ENCODE measurements at places on chromosomes 2 and 18. TPM values are rescaled to one million over a fixed set of nuclear protein-coding genes. Genes with fewer than 3 reads are reported as not detected.

Gene ASAP2
- total RNA-seq = 22.1 TPM

Gene TP53I3
- 8.0 TPM for total RNA-seq

Gene ANKRD29
- total RNA-seq = 6.1 TPM

Gene ASXL3
- total RNA-seq = 3.6 TPM

Gene ABHD1
- not detected for total RNA-seq

Gene GNAL
- 24.1 TPM for total RNA-seq

Gene AUP1
- 133 TPM for total RNA-seq

Gene NTSR2
- total RNA-seq = not detected

Gene SERPINB10
- not detected for total RNA-seq

- peaks cover 10% of the 10 kb centered on the region for H3K4me1 ChIP-seq
- H3K36me3 ChIP-seq = no peaks in the 10 kb centered on the region
- no peak overlapping the region for H3K4me3 ChIP-seq
- H3K27ac ChIP-seq = no peak overlapping the region
- H3K27me3 ChIP-seq = no peaks in the 10 kb centered on the region
These were observed 95.1 kb downstream of the ASB1 start for GRCh38 chr2:238521870-238522269.

DNA sequence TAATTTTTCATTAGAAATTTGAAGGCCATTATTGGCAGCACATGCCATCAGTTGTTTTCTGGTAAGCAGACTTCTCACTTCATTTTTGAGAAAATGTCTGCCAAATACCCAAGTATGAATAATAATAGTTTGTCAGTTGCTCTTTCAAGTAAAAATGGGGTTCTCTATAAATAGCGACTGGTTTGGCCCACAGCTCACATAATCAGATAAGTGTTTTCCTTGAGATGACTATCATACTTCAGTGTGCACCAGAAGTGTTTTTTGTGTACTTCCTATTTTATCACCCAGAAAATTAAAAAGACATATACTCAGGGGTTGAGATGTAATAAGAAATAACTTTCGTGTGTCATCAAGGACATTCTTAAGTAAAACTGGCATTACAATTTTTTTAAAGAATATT is 147.1 kb downstream of the PHLPP1 start:
- no peak overlapping the region for H3K27ac ChIP-seq
- no peak for DNase-seq
- H3K4me1 ChIP-seq = no peaks in the 10 kb centered on the region
- no peaks in the 10 kb centered on the region for H3K27me3 ChIP-seq
- no peaks in the 10 kb centered on the region for H3K36me3 ChIP-seq

DNA sequence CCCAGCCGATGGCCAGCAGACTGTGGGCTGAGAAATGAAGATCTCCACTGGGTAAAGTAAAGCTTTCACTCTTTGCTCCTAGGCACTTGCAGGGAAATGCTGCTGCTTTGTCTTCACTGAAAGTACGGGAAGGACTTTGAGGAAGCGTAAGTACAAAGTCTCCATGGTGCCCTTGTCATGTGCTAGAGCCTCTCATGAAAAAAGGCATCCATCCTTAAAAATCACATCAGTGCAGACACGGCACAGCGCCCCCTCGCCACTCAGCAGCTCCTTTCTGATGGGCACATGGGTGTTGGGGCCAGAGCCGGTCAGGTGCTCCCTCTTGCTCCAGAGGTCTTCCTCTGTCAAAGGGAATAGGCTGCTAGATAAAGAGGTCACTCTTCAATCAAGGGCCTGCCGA is 109.0 kb upstream of the STPG4 start:
- H3K36me3 ChIP-seq = no peaks in the 10 kb centered on the region
- H3K27ac ChIP-seq = no peak overlapping the region
- H3K4me1 ChIP-seq = peaks cover 4% of the 10 kb centered on the region
- no peak overlapping the region for H3K4me3 ChIP-seq
- no peaks in the 10 kb centered on the region for H3K27me3 ChIP-seq
- no peak for DNase-seq

DNA sequence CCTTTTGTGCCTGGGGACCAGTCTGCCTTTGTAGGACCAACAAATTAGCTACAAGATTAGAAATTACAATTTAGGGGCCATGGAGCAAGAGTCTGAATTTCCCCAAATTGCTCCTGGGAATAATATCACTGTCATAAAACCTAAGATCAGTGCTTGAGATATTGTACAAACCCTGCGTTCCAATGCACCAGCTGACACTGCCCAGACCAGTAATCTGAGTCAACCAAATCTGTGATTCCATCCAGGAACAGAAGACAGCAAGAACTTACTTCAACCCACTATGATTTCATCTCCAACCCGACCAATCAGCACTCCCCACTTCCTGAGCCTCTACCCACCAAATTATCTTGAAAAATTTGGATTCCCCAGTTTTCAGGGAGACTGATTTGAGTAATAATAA is 1305.0 kb upstream of the NRXN1 start:
- no peak for DNase-seq
- no peak overlapping the region for H3K4me3 ChIP-seq
- H3K27ac ChIP-seq = no peak overlapping the region
- no peaks in the 10 kb centered on the region for H3K4me1 ChIP-seq

GRCh38 chr18:55731594-55732042 is 143.6 kb upstream of the TCF4 start:
- H3K36me3 ChIP-seq = no peaks in the 10 kb centered on the region
- H3K4me1 ChIP-seq = no peaks in the 10 kb centered on the region
- H3K27me3 ChIP-seq = no peaks in the 10 kb centered on the region
- H3K4me3 ChIP-seq = no peak overlapping the region

DNA sequence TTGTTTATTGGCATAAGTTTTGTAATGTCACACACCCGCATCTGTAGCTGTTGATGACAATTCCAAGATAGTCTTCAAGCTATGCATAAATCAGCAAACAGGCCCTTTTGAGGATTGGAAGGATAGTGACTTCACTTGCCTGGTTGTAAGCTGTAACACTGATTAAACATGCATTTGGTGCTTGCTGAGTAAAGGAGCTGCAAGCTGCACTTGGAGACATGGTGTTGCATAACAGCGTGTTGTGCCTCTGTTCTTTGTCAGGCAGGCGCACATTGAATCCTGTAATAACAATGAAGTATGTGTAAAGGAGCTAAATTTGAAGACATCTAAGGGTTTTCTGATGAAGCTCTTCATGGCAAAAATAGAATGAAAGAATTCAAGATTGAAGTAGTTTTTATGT is 68.7 kb upstream of the TTC27 start:
- no peaks in the 10 kb centered on the region for H3K27me3 ChIP-seq
- no peak overlapping the region for H3K4me3 ChIP-seq
- H3K4me1 ChIP-seq = peaks cover 13% of the 10 kb centered on the region
- peak; percentile 72 for DNase-seq

GRCh38 chr2:226308986-226309385 is 490.6 kb downstream of the IRS1 start:
- H3K36me3 ChIP-seq = no peaks in the 10 kb centered on the region
- H3K27me3 ChIP-seq = no peaks in the 10 kb centered on the region
- DNase-seq = no peak
- H3K4me3 ChIP-seq = no peak overlapping the region

- no peak for DNase-seq
- no peak overlapping the region for H3K27ac ChIP-seq
- H3K4me3 ChIP-seq = no peak overlapping the region
- peaks cover 20% of the 10 kb centered on the region for H3K4me1 ChIP-seq
These were observed 25.6 kb downstream of the COBLL1 start for GRCh38 chr2:164816046-164816445.

DNA sequence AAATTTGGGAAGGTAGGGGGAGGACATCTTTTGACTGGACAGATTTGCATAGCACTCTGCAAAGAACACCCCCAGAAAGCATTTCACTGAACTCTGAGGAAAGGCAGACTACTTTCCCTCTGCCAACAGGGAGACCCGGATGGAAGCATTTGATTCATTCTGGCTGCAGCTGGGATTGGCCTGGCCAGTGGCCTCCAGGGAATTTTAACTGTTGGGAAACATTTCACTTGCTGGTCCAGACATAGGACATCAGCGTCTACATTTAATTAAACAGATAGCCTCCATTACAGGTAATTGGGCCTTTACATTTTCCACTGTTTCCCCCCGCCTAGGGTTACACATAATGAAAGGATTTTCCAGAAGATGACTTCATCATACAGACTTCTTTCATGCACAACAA is 92.8 kb downstream of the MARCHF4 start:
- H3K4me3 ChIP-seq = no peak overlapping the region
- H3K4me1 ChIP-seq = peaks cover 16% of the 10 kb centered on the region
- H3K36me3 ChIP-seq = no peaks in the 10 kb centered on the region
- no peaks in the 10 kb centered on the region for H3K27me3 ChIP-seq
- DNase-seq = no peak

- no peaks in the 10 kb centered on the region for H3K36me3 ChIP-seq
- no peak overlapping the region for H3K27ac ChIP-seq
- no peaks in the 10 kb centered on the region for H3K27me3 ChIP-seq
- H3K4me1 ChIP-seq = no peaks in the 10 kb centered on the region
- no peak for DNase-seq
These were observed 101.2 kb upstream of the MAP4K4 start for GRCh38 chr2:101596333-101596732.

DNA sequence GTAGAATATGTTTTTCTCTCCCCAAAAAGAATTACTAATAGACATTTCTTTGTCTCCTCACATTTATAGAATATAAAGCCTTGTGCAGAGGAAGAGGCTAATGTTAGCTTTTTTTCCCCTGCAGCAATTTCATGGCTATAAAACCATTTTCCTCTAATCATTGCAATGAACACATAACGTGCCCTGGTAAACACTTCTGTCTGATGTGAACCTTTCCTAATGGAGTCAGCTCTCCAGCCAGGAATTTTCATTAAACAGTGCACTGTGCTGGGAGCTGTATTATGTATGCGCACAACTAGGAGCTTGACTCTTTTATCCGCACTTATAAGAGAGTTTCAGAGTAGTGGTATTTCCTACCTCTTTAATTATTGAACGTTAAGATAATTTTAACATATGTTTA is 63.9 kb upstream of the SPATS2L start:
- no peaks in the 10 kb centered on the region for H3K27me3 ChIP-seq
- H3K4me1 ChIP-seq = no peaks in the 10 kb centered on the region
- no peak overlapping the region for H3K4me3 ChIP-seq

DNA sequence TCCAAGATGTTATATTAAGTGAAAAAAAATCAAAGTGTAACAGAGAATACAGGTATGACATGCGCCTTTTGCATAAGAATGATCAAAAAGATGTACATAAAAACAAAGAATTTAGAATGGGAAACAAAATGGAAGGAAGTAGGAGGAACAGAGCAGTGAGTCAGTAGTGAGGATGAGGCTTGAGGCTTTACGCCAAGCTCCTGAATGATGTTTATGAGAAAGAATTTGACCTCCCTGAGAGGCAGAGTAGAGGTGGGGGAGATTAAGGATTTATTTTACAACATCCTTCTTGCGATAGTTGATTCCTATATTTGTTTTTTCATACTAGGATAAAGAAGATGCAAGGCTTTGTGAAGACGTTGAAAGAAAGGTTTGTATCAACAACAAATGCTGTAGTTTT is 81.4 kb downstream of the DCDC2C start:
- DNase-seq = no peak
- no peak overlapping the region for H3K27ac ChIP-seq
- no peaks in the 10 kb centered on the region for H3K36me3 ChIP-seq
- H3K4me3 ChIP-seq = no peak overlapping the region

- H3K36me3 ChIP-seq = no peaks in the 10 kb centered on the region
- H3K4me3 ChIP-seq = no peak overlapping the region
- peaks cover 61% of the 10 kb centered on the region for H3K4me1 ChIP-seq
- DNase-seq = no peak
These were observed 5.5 kb downstream of the SETBP1 start for GRCh38 chr18:44686156-44686555.

GRCh38 chr2:177593402-177593801 is 200.8 kb downstream of the AGPS start:
- DNase-seq = no peak
- H3K27me3 ChIP-seq = no peaks in the 10 kb centered on the region
- H3K27ac ChIP-seq = no peak overlapping the region
- no peak overlapping the region for H3K4me3 ChIP-seq
- peaks cover 12% of the 10 kb centered on the region for H3K4me1 ChIP-seq
- H3K36me3 ChIP-seq = no peaks in the 10 kb centered on the region

- H3K4me3 ChIP-seq = no peak overlapping the region
- no peaks in the 10 kb centered on the region for H3K27me3 ChIP-seq
- peaks cover 26% of the 10 kb centered on the region for H3K4me1 ChIP-seq
These were observed 2.5 kb downstream of the RPIA start for GRCh38 chr2:88693911-88694414.

DNA sequence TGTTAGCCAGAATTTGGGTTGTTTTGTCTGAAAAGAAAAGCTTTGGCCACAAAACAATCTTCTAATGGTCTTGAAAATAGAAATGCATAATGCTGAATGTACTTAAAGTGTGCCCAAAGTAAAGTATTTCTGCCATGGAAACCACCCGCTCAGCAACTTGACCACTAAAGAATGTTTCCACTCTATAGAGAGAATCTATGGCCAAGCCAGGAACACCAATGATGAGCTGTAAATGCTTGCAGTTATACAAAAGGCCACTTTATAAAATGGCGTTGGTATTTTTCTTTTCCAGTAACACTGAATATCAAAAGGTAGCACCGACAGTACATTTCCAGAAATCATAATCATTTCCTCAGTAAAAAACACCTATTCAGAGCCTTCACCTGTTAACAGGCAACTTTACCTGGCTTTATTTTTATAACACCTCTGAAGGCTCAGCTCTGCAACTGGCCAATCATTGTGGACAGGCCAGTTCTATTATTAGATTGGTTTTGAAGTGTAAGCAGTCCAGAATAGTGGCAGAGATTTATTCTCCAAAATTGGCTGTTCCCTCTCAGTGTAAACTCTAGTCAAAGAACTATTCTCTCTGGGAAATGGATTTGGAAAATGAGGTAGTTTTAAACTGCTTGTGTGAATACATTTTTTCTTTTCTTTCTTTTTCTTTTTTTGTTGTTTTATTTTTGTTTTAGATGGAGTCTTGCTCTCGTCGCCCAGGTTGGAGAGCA is 36.1 kb downstream of the SLC40A1 start:
- no peaks in the 10 kb centered on the region for H3K36me3 ChIP-seq
- peak overlapping the region; percentile 84 for H3K27ac ChIP-seq
- peaks cover 27% of the 10 kb centered on the region for H3K4me1 ChIP-seq
- no peak for DNase-seq
- H3K27me3 ChIP-seq = no peaks in the 10 kb centered on the region

DNA sequence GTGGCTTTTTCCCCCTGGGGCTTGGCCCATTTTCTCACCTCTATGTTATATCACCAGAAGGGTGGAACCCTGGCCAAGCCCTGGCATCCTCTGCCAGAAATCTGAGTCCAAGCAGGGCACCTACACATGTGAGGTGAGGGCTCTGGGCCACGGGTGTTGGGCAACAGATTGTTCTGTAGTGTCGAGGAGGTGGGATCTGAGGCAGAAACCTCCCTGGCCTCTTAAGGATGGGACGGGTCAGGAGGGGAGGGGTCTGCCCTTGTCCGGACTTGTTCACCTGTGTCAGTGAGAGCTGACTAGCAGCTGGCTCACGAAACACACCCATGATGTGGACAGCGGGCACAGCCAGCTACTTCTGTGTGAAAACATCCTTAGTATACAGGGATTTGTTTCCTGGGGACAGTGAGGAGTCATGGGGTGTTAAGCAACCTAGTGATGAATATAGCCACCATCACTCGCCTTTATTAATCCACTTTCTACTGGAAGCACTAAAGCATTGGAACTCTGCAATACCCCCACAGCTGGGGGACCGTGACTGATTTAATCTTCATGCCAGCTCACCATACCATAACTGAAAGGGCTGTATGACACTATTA is 35.6 kb downstream of the EPAS1 start:
- H3K27me3 ChIP-seq = no peaks in the 10 kb centered on the region
- DNase-seq = no peak
- H3K4me3 ChIP-seq = no peak overlapping the region
- H3K27ac ChIP-seq = peak overlapping the region; percentile 82
- H3K36me3 ChIP-seq = no peaks in the 10 kb centered on the region

- H3K27me3 ChIP-seq = no peaks in the 10 kb centered on the region
- no peak overlapping the region for H3K4me3 ChIP-seq
- H3K4me1 ChIP-seq = peaks cover 5% of the 10 kb centered on the region
- no peak overlapping the region for H3K27ac ChIP-seq
These were observed 223.1 kb downstream of the PHLPP1 start for GRCh38 chr18:62938487-62938886.

Measured in sigmoid colon (tissue), 7 donors.